CD4-positive, alpha-beta memory T cell (primary cell): ENCODE measurements at places on chromosomes 12 and 14.

- H3K36me3 ChIP-seq = no peaks in the 10 kb centered on the region
- no peak for DNase-seq
- no peaks in the 10 kb centered on the region for H3K27me3 ChIP-seq
- H3K4me3 ChIP-seq = no peak overlapping the region
Measured at GRCh38 chr12:124856132-124856841, 7.4 kb downstream of the SCARB1 start.

- no peak overlapping the region for H3K4me3 ChIP-seq
- DNase-seq = no peak
- H3K27me3 ChIP-seq = no peaks in the 10 kb centered on the region
- no peaks in the 10 kb centered on the region for H3K36me3 ChIP-seq
- no peak overlapping the region for H3K27ac ChIP-seq
- H3K4me1 ChIP-seq = no peaks in the 10 kb centered on the region
Measured at GRCh38 chr12:80196419-80196818, 97.1 kb downstream of the OTOGL start.

- no peaks in the 10 kb centered on the region for H3K36me3 ChIP-seq
- DNase-seq = no peak
- no peak overlapping the region for H3K27ac ChIP-seq
Measured at GRCh38 chr12:30166006-30166795, 382.5 kb upstream of the TMTC1 start.

DNA sequence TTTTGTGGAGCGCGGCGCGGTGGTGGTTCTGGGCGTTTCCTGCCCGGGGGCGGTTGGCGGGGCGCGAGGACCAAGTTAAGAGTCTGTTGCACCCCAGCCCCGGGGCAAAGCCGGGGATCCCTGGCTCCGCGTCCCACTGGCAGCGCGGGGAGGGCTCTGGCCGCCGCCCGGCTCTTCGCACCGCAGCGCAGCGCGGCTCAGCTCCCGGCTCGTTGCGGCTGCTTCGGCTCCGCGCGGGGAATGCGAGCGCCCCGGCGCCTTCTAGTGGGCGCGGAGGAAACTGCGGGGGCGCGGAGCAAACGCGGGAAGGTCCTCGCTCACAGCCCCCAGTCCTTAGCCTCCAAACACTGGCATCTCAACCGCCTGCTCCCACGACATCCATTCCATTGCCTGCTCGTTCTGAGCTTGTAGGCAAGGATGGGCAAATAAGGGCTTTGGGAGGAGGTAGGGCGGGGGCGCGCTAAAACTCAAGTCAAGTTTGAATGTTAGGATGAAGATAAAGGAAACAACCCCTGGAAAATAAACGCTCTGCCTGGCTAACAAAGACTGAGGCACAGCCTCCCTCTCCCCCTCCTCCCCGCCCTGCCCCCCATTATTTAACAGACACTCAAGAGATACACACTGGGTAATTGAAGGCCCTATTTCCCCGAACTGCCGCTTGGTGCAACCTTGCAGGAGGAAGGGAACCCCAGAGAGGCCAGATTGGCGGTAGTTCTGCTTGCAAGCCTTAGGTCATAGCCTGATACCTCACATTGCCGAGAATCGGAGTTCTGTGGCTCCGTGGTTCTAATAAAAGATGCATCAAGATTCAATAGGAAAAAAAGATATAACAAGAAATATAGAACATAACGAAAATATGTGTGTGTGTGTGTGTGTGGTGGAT, at the start of gene B4GALNT1:
Gene B4GALNT1, minus strand, starts transcription at position 244 of the 883 bp plus-strand sequence. CDS start 1,069 bp downstream, outside the sequence.
- H3K27ac ChIP-seq = no peak within 1 kb of the TSS
- H3K4me3 ChIP-seq = no peak within 1 kb of the TSS
- H3K36me3 ChIP-seq = no peaks in the 10 kb centered on the region
- peaks cover 22% of the 10 kb centered on the region for H3K27me3 ChIP-seq

GRCh38 chr12:122889761-122890520, 6.0 kb downstream of the VPS37B start:
- H3K4me3 ChIP-seq = no peak overlapping the region
- no peaks in the 10 kb centered on the region for H3K36me3 ChIP-seq
- no peak for DNase-seq
- no peaks in the 10 kb centered on the region for H3K27me3 ChIP-seq
- H3K4me1 ChIP-seq = peaks cover 88% of the 10 kb centered on the region

GRCh38 chr12:12812618-12813119, 477 bp upstream of the DDX47 start:
- DNase-seq = no peak
- peaks cover 60% of the 10 kb centered on the region for H3K4me1 ChIP-seq
- H3K4me3 ChIP-seq = no peak overlapping the region
- peaks cover 9% of the 10 kb centered on the region for H3K36me3 ChIP-seq
- H3K27ac ChIP-seq = peak overlapping the region; percentile 95
- no peaks in the 10 kb centered on the region for H3K27me3 ChIP-seq

DNA sequence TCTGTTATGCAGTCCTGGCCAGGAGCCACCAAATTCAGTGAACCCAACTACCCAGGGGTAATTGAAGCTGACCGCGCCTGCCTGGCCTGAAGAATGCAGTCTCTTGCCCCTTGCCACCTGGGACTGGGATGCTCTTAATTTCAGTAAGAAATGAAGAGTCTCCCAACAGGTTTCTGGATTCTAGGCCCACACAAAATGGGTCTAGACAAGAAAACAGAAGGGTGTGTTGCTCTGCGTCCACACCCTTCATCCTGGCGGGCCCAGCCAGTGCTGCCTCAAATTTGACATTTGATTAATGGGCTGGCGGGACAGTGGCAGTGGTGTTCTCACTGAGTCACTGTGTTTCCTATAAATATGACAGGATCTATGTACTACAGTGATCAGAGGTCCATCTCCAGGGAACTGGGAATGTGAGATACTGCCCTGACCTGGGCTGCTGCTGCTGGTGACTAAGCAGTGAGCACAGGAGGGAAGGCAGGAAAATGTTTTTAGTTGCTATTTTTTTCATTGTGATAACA, 6.5 kb downstream of the TMEM253 start:
- H3K4me1 ChIP-seq = peaks cover 21% of the 10 kb centered on the region
- no peaks in the 10 kb centered on the region for H3K36me3 ChIP-seq
- no peaks in the 10 kb centered on the region for H3K27me3 ChIP-seq
- H3K27ac ChIP-seq = no peak overlapping the region
- no peak for DNase-seq

- H3K27me3 ChIP-seq = no peaks in the 10 kb centered on the region
- no peak overlapping the region for H3K27ac ChIP-seq
- no peaks in the 10 kb centered on the region for H3K36me3 ChIP-seq
- no peak for DNase-seq
- no peaks in the 10 kb centered on the region for H3K4me1 ChIP-seq
Measured at GRCh38 chr14:88470542-88471440, 84.0 kb downstream of the PTPN21 start.

- H3K4me1 ChIP-seq = peaks cover 31% of the 10 kb centered on the region
- H3K4me3 ChIP-seq = peak within 1 kb of the TSS; percentile 90
- H3K36me3 ChIP-seq = no peaks in the 10 kb centered on the region
- peak; percentile 91 for DNase-seq
- H3K27ac ChIP-seq = peak within 1 kb of the TSS; percentile 76
Measured at GRCh38 chr12:49842519-49843352, at the start of gene BCDIN3D. TSS of gene BCDIN3D (minus strand) at chr12:49843106. CDS start at chr12:49843087, 19 bp downstream.

GRCh38 chr12:25675808-25676207, 122.7 kb upstream of the LMNTD1 start:
- no peak overlapping the region for H3K27ac ChIP-seq
- no peaks in the 10 kb centered on the region for H3K4me1 ChIP-seq
- no peaks in the 10 kb centered on the region for H3K36me3 ChIP-seq

- no peaks in the 10 kb centered on the region for H3K27me3 ChIP-seq
- no peak overlapping the region for H3K4me3 ChIP-seq
- no peak for DNase-seq
- H3K27ac ChIP-seq = no peak overlapping the region
Measured at GRCh38 chr12:116246490-116247179, 30.9 kb downstream of the MED13L start.

DNA sequence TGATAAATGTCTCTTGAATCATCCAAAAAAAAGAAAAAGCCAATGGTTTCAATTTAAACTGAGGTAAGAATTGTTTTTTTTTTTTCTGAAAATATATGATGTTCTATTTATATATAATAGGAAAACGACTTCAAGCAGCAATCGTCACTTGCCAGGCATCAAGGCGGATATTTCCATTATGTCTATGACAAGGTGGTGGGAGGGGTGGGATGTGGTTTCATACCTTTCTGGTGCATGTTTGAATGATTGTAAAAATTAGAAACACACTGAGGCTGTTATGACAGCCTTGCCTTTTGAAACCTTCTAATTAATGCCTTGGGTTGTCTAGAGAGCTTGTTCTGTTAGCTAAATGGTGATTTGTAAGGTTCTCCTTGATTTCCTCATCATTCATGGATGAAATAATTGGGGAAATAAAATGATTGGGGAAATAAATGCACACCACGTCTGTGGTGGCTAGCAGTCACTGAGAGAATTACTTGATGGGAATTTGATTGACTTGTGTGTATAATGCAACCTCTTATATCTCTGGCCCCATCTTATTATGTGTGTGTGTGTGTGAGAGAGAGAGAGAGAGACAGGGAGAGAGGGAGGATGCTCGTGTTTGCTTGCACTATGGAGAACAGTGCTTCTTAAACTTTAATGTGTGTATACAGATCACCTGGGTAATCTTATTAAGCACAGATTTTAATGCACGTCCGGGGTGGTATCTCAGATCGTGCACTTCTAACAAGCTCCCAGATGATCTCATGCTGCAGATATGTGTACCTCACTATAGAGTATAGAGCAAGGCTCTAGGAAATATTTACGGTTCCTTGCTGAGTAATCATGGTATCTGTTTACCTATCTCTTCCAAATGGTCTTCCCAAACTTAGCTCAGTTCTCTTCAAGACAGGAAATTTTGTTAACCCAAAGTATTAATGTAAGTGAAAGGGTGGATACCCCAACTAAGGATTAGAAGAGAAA, 502.6 kb downstream of the DIO2 start:
- H3K4me3 ChIP-seq = no peak overlapping the region
- no peaks in the 10 kb centered on the region for H3K4me1 ChIP-seq
- no peaks in the 10 kb centered on the region for H3K27me3 ChIP-seq
- H3K36me3 ChIP-seq = no peaks in the 10 kb centered on the region
- no peak for DNase-seq
- H3K27ac ChIP-seq = no peak overlapping the region

DNA sequence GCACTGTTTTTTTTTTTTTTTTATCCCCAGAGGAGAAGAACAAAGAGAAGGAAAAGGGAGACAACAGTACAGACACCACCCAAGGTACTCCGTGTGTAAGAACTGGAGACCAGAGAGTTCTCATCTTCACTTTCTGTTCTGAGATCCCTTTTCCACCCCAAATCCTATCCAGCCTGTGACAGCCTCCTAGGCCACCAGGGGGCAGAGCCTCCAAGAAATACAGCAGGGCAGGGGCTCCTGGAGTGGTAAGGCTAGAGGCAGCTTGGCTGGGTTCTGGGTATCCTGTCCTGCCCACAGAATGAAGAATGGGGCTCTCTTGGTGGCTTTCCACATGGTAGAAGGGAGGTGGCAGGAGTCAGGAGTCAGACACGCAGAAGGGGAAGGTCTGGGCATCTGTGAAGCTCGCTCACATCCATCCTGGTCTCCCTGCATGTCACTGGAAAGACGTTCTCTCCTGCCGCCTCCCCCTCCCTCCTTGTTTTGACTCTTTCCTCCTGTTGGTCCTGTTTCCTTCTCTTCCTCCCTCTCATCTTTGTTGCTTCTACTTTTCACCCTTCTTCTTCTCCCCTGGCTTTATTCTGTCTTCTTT, 12.0 kb downstream of the CLSTN3 start:
- peak; percentile 40 for DNase-seq
- peaks cover 24% of the 10 kb centered on the region for H3K36me3 ChIP-seq
- H3K4me3 ChIP-seq = no peak overlapping the region
- no peaks in the 10 kb centered on the region for H3K27me3 ChIP-seq
- H3K4me1 ChIP-seq = no peaks in the 10 kb centered on the region

DNA sequence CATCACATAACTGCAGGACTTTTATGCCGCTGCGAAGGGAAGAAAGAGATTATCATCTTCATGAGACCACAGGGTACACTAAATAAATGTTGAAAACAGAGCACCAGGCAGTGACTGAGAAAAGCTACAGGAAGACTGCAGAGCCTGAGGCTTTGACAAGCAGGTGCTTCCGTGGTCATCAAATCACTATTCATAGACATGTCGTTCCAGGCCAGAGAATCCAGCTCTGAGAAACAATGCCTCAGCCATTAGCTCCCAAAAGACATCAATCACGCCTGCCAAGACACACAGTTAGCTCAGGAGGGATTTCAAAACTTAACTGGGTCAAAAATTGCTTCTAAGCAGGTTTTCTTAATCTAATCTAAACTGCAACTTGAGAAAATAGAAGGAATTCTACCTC, 47.2 kb upstream of the GARIN6 start:
- no peaks in the 10 kb centered on the region for H3K27me3 ChIP-seq
- H3K27ac ChIP-seq = no peak overlapping the region
- no peak for DNase-seq
- no peaks in the 10 kb centered on the region for H3K4me1 ChIP-seq
- H3K4me3 ChIP-seq = no peak overlapping the region

- H3K4me1 ChIP-seq = no peaks in the 10 kb centered on the region
- no peak overlapping the region for H3K4me3 ChIP-seq
- H3K36me3 ChIP-seq = no peaks in the 10 kb centered on the region
- H3K27ac ChIP-seq = no peak overlapping the region
Measured at GRCh38 chr12:65539023-65539422, 260.5 kb downstream of the MSRB3 start.

DNA sequence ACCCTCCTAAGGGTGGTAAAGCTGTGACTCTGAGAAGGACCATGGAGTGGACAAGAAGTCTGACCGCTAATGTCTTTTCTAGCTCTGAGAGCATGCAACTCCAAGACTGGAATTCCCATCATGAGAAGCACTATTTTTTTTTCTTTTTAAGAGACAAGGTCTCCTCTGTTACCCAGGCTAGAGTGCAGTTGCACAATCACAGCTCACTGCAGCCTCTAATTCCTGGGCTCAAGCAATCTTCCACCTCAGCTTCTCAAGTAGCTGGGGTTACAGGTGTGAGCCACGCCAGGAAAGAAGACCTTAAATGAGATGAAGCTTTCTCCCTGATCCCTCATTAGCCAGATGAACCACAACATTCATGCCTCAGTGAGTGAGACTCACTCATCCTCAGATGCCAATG, 19.2 kb downstream of the VDR start:
- no peak overlapping the region for H3K4me3 ChIP-seq
- no peak for DNase-seq
- no peak overlapping the region for H3K27ac ChIP-seq
- peaks cover 55% of the 10 kb centered on the region for H3K4me1 ChIP-seq
- H3K36me3 ChIP-seq = no peaks in the 10 kb centered on the region

GRCh38 chr14:74579447-74580274, 32.4 kb downstream of the LTBP2 start:
- DNase-seq = peak; percentile 46
- H3K4me3 ChIP-seq = no peak overlapping the region
- no peaks in the 10 kb centered on the region for H3K36me3 ChIP-seq
- H3K27me3 ChIP-seq = no peaks in the 10 kb centered on the region
- H3K4me1 ChIP-seq = peaks cover 10% of the 10 kb centered on the region
- no peak overlapping the region for H3K27ac ChIP-seq

DNA sequence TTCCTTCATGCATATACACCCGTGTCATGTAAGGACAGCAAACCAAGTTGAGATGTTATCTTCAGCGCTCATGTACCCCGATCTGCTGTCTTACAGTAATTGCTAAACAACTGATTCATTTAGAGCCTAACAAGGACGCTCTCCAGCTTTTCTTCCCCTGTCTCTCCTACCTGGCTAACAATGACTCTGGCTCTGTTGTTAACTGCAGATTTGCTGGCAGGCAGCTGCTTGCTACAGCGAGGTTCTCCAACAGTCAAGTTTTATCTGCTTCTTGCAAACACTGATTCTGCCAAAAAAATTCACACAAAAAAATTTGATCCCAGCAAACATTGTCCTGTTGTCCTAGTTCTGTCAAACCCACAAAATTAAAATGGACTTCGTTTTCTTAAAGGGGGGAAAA, 101.6 kb downstream of the OTX2 start:
- H3K27ac ChIP-seq = no peak overlapping the region
- no peaks in the 10 kb centered on the region for H3K27me3 ChIP-seq
- no peak for DNase-seq
- H3K4me3 ChIP-seq = no peak overlapping the region
- H3K4me1 ChIP-seq = no peaks in the 10 kb centered on the region

GRCh38 chr14:100416921-100417860, 94.1 kb downstream of the SLC25A47 start:
- no peak overlapping the region for H3K4me3 ChIP-seq
- no peak for DNase-seq
